ENCODE measurements at places on chromosomes 3 and 15.

GRCh38 chr3:52218454-52218853, 7.0 kb downstream of the TLR9 start:
- DNase-seq = no peak

GRCh38 chr3:71050538-71051258, 532.8 kb downstream of the FOXP1 start:
- no peak for DNase-seq

DNA sequence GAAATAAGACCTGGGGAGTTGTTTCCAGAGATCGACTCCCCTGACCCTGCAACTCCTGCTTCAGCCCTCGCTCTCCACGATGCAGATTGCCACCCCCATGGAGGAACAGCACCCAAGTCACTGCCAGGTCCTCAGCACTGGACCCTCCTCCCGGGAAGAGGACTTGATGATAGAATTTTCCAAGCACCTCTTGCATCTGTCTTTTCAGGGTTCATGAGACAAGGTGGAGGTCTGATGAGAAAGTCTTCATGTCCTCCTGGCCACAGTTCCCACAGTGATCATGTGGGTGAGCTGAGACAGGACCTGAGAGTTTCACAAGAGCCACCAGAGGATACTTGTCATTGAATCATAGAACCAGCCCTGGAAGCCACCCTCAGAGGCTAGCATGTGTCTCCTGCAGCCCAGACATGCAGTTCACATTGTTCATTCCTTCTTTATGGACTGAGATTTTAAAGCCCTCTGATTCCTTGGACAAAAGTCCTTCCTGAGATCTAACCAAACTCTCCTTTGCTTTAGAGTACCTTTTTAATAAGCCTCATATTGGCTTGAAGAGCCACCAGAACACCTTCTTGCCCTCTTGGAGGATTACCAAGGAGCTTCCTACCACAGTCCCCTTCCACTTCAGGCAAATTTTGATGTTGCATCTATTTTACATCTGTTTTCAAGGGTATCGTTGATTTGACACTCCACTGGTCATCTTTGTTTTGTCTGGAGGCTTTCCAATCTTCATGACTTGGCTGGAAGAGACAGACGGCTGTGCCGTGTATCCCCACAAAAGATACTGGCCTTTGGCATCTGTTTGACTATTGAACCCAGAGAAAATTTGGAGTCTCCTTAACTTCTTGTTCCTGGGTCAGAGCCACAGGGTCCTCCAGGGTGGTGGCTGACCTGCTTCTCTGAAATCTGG, 224.8 kb upstream of the BHLHE40 start:
- no peak for DNase-seq

GRCh38 chr3:72241525-72241924, 456.6 kb upstream of the PROK2 start:
- no peak for DNase-seq

DNA sequence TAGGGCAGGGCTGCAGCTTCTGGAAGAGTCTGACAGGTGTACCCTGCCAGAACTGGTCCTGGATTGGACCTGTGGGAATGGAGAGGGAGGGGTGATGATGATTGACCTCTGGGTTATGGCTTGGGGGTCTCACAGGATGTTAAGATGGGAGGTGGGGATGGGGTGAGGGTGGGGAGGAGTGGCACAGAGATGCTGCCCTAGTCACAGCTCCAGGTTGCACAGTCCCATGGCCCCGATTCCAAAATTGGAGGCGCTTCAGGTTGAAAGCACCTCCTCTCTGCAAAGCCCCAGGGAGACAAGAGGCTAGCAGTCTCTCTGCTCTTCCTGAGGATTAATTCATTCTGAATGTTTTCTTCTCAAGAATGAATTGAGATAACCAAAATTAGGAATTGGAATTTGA, 101.4 kb downstream of the FAM43A start:
- no peak for DNase-seq

DNA sequence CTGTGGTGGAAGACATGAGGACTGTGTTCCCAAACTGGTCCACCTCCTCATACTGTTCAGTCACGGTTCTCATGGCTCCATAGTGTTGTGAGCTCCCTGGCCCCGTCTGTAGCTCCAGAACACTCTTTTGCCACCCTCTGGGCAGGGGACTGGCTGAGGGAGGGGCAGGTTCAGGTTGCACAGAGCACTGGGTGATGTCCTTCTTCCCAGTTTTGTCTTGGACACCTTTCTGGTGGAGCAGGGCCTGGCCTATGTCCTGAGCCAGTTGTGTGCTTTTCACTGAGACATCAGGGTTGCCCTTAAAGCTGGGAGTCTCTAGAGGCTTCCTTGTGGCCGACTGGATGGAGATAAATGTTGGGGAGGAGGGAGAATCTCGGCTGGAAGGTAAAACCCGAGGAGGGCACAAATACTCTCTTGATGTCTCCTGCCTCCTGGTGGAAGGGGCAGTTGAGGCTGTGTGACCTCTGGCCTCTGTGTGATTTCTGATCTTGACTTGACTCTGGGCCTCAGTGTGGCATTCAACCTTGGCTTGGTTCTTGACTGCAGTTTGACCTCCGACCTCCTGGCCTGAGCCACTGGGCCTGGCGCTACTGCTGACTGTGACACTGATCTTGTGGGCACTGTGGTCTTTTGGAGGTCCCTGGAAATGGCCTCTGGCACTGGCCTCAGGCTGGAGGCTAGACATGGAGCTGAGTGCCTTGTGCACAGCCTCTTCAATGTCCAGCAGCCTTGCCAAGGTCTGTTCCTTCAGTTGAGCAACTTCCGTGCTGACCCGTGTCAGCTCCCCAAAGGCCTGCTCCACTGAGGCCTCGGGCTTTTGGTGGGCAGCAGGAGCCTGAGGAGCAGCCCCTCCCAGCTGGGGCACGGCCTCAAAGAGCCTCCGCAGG, 8.1 kb downstream of the XIRP1 start:
- DNase-seq = no peak

DNA sequence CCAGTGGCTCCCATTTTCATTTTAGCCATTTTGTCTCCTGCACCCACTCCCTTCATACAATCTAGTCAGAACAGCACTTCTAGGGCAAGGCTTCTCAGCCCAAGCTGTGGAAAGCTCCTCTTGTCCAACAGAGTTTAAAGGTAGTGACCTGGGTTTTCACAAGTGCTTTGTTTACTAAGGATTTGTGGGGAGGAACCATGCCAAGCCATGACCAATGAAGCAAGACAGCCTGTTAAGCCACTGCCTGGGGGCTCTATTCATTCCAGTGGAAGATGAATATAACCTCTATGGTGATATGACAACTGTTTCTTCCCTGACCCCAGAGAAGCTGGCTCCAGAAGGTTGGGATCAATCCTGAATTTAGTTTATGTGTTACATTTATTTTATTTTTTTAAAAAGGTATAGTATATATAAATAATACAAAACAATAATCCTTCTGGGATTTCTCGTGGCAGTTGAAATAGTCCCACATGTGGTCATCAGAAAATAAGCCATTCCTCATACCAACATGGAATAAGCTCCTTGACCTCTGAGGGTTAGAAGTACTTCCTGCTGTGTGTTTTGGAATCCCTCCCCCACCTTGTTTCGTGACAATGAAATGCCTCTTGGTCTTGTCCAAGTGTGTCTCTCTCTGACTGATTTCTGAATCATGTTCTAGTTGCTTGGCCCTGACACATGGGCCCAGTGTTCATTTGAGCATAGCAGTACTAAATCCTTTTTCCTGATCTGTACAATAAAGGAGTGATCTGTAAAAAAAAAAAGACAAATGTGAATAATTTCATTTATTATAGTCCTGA, 13.3 kb upstream of the THUMPD3 start:
- DNase-seq = no peak

- no peak for DNase-seq
These were observed at the start of gene MAP3K13 for GRCh38 chr3:185362850-185363661. MAP3K13 (plus strand) TSS chr3:185363136; CDS start chr3:185428582, 65,446 bp downstream.
